ENCODE measurements at places on chromosomes 5 and 9.

GRCh38 chr9:78121488-78121887 is 89.9 kb upstream of the GNAQ start:
- peak; percentile 7 for DNase-seq

DNA sequence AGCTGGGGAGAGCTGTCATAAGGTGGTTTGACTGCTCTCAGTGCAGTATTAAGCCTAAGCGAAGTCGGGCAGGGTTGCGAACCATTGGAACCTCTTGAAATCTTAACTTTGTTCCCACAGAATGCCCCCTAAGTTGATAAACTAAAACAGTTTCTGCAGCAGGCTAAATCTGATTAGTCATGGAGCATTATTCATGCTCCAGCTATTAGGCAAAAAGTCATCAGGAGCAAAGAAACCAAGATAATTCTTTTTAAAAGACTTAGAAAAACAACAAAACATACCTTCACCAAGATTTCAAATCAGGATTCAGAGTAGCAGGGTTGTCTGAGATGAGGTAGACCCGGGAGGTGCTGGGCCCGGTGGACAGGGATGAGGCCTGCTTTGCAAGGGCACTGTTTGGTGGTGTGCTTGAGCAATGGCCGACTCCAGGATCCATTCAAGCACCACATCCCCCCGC is 69.9 kb upstream of the PLPP1 start:
- no peak for DNase-seq

DNA sequence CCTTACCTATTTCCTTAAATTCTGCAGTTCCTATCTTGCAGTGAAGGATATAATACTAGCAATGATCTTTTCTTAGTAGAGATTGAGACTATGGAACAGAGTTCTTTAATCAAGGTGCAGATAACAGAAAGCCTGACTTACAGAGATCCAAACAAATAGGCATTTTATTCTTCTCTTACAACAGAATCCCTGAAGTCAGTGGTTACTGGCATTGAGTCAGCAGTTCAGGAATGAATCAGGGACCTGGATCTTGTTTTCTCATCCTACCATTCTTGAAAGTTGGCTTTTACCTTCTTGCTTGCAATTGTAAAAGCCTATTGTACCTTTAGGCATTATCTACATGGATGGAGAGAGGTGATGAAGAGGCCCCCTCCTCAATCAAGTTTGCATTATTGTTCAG is 47.5 kb upstream of the TLE4 start:
- DNase-seq = no peak

DNA sequence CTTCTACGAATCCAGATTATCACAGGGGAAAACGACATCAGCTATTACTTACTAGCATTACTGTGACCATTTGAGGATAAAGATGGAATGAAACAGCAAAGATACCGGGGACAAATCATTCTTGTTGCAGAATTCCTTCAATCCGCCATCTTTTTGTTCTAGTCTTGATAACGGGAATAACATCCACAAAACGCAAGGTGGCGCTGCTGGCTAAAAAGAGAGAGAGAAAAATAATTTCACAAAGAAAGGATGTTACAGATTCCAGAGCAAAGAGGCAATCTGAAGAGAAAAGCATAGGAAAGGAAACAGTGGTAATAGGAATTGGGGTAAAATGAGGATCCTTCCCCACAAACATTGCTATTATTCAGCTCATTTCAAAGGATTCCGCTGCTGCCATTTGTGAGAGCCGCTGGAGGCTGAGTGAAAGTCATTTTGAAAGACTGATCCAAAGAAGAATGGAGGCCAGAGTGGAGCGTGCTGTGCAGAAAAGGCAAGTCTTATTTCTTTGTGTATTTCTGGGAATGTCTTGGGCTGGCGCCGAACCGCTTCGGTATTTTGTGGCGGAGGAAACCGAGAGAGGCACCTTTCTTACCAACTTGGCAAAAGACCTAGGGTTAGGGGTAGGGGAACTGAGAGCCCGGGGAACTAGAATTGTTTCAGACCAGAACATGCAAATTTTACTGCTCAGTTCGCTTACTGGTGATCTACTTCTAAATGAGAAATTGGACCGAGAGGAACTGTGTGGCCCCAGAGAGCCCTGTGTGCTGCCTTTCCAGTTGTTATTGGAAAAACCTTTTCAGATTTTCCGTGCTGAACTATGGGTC is at the start of gene PCDHB7:
Gene PCDHB7 (plus strand): TSS at position 264 of the 824 bp plus-strand sequence. CDS start 192 bp downstream, at position 456.
- peak; percentile 76 for DNase-seq

DNA sequence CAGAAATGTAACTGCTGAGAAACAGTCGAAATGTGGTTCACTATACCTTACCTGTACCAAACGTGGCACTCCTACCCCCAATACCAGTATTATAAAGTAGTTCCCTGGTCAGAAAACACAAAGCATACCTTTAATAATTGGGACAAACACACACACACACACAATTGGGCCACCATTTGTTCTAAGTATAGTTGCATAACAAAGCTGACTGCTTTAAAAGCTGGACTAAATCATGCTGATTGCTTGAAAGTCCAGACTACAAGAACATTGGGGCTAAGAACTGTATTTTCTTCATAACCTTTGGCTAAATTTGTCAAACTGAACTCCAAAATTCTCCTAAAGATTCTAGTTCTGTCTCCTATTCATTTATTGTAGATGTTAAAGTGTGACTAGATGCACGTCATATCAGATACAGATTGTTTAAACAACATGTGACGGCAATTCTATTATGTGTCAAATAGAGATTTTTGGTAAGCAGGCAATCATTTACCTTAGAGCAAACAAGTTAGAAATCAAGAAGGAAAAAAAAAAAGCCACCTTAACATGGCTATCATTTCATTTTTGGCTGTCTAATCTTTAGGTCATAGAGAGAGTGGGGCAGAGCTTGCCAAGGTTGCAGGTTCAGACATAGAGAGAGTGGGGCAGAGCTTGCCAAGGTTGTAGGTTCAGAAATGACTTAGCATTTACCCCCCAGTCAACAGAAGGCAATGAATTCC is 265.1 kb downstream of the ARL15 start:
- DNase-seq = no peak

DNA sequence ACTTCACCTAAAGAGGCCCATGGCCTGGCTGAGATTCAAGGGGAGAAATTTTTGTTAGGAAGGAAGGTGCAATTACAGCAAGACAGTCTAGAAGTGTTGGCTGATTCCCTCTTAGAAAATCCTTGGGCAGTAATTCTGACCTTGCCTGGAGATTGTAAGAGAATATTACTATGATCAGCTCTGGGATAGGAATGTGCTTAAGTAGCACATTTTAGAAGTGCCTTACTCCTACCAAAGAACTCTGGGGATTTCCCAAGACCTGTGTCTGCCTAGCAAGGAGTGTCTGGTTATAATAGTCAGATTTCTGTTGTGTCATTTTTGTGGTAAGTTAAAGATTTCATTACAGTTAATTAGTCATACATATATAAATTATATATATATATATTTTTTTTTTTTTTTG is 52.3 kb downstream of the NLN start:
- DNase-seq = no peak

- DNase-seq = no peak
These were observed 157.8 kb upstream of the TMEM161B start for GRCh38 chr5:88426441-88426840.

GRCh38 chr5:135032999-135033861 is 798 bp downstream of the PITX1 start:
- peak; percentile 89 for DNase-seq

- DNase-seq = no peak
These were observed 11.9 kb downstream of the GIN1 start for GRCh38 chr5:103108086-103108485.

- no peak for DNase-seq
These were observed 242.1 kb upstream of the IRX1 start for GRCh38 chr5:3353561-3353960.
